RPMI7951 (cell line): ENCODE measurements at places on chromosomes 3 and 15.
A peak's percentile ranks its signal among the peaks of the same experiment; 100 is the strongest.

DNA sequence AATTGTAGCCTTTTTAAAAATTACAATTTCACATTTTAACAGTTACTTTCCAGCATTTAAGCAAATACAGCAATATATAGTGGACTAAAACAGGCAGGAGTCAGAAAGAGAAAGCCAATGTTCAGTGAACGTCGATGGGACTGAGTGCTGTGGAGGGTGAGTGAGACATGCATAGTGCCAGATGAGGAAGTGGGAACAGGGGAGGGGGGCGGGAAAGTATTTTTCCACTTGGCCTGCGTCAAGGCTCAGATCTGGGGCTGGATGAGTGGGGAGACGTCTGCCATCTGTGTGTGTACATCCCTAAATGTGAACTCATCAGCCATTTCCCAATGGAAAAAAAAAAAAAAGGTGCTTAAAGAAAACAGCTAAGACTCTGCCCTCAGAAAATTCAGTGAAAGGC lies 19.2 kb upstream of the RAD18 start:
- peak; percentile 46 for DNase-seq

DNA sequence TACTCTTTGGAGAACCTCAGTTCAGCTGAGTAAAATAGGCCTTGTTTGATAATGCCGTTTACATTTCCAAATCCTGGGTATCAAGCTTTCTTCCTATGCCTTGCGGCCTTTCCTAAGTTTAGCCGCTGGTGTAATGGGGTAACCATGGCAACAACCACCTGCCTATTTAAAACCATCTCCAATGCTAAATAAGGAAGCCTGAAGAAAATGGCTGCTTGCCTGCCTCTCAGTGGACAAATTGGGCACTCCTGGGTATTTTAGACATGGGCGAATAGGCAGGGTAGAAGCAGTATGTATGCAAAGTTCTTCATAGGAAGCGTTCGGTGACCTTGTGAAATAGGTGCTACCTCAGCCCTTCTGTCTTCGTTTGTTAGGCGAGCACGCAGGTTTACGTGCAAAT lies 122.7 kb downstream of the DGKG start:
- DNase-seq = no peak

GRCh38 chr3:89560568-89560967 lies 453.1 kb downstream of the EPHA3 start:
- no peak for DNase-seq

DNA sequence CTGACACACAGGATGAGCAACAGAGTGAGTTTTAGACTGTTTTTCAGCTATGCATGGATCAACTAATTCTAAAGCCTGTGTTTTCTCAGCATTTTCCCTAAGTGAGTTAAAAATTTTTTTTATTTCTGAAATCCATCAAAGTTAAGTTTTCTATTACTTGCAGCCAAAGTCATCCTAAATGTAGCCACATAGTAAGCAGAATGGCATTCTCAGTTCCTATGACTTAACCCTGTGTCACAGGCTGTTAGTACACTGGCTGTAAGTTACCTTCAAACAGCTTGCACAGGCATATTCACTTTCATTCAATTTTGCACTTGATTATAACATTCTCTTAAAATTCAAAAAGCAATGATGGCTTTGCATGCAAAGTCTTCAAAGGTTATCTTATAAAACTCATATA lies 368.2 kb downstream of the OCA2 start:
- no peak for DNase-seq
